Skin of body (tissue), 3 donors: ENCODE measurements at places on chromosomes 1 and 21. TPM values are rescaled to one million over a fixed set of nuclear protein-coding genes. Genes with fewer than 3 reads are reported as not detected.

CHODL gene
- total RNA-seq, result 11.8 TPM

CCDC181 gene
- total RNA-seq, result 0.30 TPM

ANKRD45 gene
- 0.49 TPM for total RNA-seq

CEP104 gene
- total RNA-seq, result 30.7 TPM

SMAP2 gene
- 15.5 TPM for total RNA-seq

GRCh38 chr1:163820766-163821165 lies 499.0 kb downstream of the NUF2 start:
- no peak for DNase-seq

- no peak for DNase-seq
These were observed 407.6 kb upstream of the DEPDC1 start for GRCh38 chr1:68904477-68904876.

DNA sequence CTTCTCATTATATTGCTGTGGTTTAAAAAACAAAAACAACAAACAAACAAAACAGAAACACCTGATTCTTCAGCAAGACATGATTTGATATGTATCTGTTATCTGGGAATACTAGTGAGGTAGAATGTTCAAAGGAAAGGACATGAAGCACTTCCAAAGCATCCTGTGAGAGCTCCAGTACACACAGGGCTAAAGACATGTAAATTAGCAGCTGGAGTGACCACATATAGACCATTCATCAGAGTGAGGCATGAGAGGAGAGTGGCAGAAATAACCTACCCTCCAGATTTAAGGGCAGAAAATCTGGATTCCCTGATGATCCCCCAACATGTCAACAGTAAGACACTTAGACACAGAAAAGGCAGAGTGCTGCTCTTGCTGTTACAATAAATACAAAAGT lies 260.5 kb upstream of the CHRM3 start:
- DNase-seq, result no peak

DNA sequence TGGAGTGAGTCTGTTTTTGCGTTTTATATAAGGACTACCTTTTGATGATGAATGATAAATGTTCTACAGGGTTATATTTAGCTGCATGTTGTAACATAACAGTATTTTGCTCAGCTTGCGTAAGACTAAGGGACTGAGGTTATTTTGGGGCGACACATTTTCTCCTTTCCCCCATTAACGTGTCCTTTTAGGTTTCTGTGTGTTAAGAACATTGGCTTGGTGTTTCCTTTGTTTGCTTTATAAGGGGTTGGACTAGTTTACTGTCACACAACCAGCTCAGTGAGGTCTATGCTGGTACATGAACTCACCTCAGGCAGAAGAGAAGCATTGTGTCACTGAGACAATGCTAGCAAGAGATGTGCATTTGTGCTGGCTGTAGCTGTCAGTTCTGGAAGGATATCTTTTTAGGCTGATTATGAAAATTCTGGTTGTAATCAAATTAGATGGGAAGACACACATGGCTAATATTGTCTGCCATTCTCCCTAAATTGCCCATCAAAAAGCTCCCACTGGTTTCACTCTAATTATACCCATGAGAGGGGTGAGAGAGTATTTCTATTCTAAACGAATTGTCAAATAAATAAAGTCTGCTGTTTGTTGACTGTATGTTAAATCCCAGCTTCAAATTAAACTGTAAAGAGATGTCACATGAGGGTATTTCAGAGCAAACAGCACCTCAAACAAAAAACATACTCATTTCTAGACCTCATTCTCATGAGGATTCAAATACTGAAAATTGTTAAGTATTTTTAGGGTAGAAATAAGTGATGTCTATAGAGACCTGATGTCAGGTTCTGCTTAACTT lies 62.6 kb downstream of the CDC14A start:
- DNase-seq, result no peak

GRCh38 chr21:41361786-41362604 lies at the start of gene MX2:
Gene MX2 (plus strand): TSS chr21:41362027. CDS start chr21:41376907, 14,880 bp downstream.
- DNase-seq, result peak; percentile 42

DNA sequence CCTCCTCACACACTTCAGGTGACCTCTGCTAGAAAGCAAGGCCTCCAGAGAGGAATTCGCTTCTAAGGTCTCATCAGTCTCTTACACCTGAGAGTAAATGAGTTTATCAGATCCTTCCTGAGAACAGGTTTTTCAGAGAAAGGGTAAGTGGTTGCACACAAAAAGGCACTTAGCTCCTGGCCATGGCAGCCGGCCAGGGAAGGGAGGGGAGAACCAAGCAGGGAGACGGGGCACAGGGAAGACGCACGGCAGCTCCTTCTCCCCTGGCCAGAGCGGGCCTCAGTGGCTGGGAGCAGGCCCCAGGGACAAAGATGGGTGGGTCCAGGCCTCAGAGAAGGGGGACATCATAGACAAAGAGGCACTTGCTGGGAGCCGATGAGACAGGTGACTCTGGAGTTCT lies 3.6 kb upstream of the TNNT2 start:
- peak; percentile 3 for DNase-seq

DNA sequence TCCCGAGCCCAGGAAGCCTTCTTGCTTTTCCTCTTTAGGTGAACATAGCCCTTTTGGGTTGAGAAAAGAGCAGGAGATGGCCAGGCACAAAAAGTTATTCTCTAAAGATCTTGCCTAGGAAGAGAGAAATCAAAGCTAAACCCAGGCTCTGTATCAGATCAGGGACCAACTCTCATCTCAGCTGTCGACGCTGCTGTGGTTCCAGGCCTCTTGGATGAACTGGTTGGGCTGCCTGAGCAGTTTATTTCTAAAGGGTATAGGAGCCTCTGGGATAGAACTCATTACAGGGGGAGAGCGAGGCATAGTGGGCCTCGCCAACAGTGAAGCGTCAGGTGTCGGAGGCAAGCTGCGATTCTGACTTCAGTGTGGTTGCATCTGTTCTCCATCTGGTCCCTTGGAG lies 82.6 kb upstream of the F3 start:
- no peak for DNase-seq

GRCh38 chr1:248804771-248805681 lies 20.7 kb downstream of the SH3BP5L start:
- DNase-seq, result no peak

DNA sequence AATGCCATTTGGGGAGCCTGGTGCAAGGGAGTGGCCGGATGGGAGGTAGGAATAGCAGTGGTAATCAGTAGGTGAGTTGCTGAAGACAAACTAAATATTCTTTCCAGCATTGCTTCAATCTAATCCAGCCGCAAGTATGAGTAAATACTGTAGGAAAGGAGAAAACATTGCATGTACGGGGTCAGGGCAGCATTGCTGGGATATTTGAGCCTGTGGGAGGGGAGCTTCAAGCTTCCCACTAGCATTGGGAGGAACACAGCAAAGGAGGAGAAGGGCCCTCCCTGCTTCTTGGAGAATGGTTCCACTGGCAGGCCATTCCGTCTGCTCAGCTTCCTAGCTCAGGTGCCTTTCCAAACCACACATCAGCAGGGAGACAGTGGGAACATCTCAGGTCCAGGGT lies 15.2 kb downstream of the CAPN2 start:
- no peak for DNase-seq
